ENCODE measurements at places on chromosomes 13 and 19. TPM values are rescaled to one million over a fixed set of nuclear protein-coding genes. Genes with fewer than 3 reads are reported as not detected.

Gene ITM2B
- total RNA-seq: 266 TPM

Gene COX7A1
- 74.9 TPM for total RNA-seq

GRCh38 chr19:48619692-48620585, 633 bp downstream of the SPHK2 start:
- H3K4me1 ChIP-seq: no peaks in the 10 kb centered on the region
- no peak for DNase-seq
- H3K4me3 ChIP-seq: peak overlapping the region; percentile 56
- H3K27ac ChIP-seq: peak overlapping the region; percentile 91
- peaks cover 28% of the 10 kb centered on the region for H3K36me3 ChIP-seq

GRCh38 chr19:45660636-45661035, 7.4 kb upstream of the GIPR start:
- peaks cover 27% of the 10 kb centered on the region for H3K27me3 ChIP-seq
- no peak overlapping the region for H3K4me3 ChIP-seq
- no peaks in the 10 kb centered on the region for H3K4me1 ChIP-seq
- H3K27ac ChIP-seq: no peak overlapping the region

- H3K27me3 ChIP-seq: no peaks in the 10 kb centered on the region
- DNase-seq: no peak
- H3K4me1 ChIP-seq: peaks cover 25% of the 10 kb centered on the region
- no peak overlapping the region for H3K27ac ChIP-seq
- H3K4me3 ChIP-seq: no peak overlapping the region
Measured at GRCh38 chr19:47503130-47503825, 11.6 kb downstream of the NAPA start.

DNA sequence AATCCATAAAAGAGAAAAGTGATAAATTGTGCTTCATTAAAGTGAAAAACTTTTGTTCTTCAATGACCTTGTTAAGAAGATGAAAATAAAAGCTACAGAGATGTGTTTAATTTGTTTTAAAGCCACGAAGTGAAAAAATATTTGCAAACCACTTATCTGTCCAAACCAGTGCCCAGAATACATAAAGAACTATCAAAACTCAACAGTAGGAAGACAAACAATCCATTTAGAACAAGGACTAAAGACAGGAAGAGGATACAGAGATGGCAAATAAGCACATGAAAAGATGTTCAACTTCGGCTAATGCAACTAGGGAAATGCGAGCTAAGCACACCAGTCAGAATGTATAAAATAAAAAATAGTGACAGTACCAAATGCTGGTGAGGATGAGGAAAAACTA, 15.0 kb downstream of the GJB6 start:
- no peaks in the 10 kb centered on the region for H3K27me3 ChIP-seq
- no peak overlapping the region for H3K4me3 ChIP-seq
- H3K36me3 ChIP-seq: no peaks in the 10 kb centered on the region
- H3K27ac ChIP-seq: no peak overlapping the region
- DNase-seq: no peak
